ENCODE measurements at places on chromosomes 7 and 10.

- peak; percentile 14 for DNase-seq
Measured at GRCh38 chr7:23450518-23450917, 19.8 kb downstream of the IGF2BP3 start.

GRCh38 chr10:119725517-119725827 is 378 bp upstream of the INPP5F start:
- DNase-seq, result no peak

DNA sequence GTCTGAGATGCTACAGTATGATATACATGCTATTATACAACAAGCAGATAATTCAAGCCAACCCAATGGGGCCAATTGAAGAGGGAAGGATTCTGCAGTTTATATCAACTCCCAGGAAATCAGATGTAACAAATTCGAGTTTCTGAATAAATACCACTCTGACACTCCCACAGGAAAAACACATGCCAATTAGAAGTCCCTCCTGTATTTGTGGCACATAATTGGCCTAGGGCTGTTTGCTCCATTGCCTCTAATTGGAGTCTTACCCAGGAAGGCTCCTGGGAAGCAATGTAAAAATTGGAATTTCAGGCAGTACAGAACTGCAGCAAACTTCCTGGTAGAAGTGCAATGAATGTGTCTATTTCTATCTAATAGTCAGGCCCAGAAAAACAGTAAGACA is 4.7 kb downstream of the PPA1 start:
- DNase-seq, result no peak

GRCh38 chr7:144397086-144397485 is 6.4 kb downstream of the NOBOX start:
- DNase-seq, result no peak

GRCh38 chr10:21757185-21757901 is 223.3 kb downstream of the MLLT10 start:
- no peak for DNase-seq

DNA sequence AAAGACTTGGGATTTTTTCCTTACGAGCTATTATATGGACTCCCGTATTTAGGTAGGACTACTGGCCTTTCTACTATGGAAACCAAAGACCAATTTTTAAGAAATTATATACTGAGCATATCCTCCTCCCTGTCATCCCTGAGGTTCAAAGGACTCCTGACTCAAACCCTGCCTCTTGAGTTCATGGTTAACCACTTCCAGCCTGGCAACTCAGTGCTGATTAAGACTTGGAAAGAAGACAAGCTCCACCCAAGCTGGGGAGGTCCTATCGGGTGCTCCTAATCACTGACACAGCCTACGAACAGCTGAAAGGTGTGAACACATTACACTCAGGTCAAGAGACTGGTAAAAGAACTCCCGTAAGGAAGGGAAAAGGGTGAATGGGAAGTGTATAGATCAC is 66.8 kb downstream of the LYZL2 start:
- DNase-seq, result peak; percentile 51

GRCh38 chr7:4150731-4151130 is 531.4 kb upstream of the FOXK1 start:
- DNase-seq, result no peak

GRCh38 chr10:116270771-116271592 is 2.0 kb downstream of the GFRA1 start:
- no peak for DNase-seq

DNA sequence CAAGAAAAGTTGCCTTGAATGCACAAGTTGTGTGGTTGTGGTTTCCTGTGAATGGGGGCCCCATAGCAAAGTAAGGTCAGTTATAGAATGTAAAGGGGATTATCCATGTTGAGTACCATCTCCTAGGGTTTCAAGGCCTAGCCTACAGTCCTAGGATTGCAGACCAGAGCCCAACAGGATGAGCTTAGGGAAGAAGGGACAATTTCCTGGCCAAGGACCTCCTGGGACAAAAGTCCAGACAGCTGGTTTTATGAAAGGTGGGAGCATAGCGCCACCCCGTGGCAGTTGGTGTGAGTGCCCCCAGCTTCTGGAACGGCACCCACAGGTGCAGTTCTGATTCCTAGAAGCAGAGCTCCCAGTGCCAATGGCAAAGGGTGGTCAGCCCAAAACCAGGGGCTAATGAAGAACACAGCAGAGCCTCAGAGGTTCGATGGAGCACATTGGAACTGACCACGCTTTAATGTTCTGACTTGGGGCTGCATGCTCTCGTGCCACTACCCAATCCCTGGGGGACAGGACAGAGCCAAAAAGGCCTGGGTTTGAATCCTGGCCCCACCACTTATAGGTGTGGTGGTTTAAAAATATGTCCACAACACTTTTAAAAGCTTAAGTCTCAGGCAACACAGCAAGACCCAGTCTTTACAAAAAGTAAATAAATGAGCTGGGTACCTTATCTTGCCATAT is 25.8 kb upstream of the TMEM120A start:
- DNase-seq, result peak; percentile 78

- DNase-seq, result peak; percentile 41
Measured at GRCh38 chr7:100886936-100887515, 2.5 kb downstream of the UFSP1 start.

GRCh38 chr10:42543840-42544372 is 94.5 kb downstream of the ZNF33B start:
- DNase-seq, result no peak

DNA sequence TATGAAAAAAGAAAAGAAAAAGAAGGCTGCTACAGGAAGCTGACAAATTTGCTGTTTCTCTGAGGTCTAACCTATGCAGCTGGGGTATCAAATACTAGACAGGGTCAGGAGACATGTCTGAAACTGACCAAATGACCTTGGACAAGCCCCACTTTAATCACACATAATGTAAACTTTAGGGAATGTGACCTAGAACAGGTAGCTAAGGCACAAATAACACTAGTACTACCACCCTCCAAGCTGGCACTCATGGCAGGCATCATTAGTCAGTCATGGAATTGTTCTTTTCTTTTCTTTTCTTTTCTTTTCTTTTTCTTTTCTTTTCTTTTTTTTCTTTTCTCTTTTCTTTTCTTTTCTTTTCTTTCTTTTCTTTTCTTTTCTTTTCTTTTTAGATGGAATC is 250.4 kb downstream of the KCNMA1 start:
- no peak for DNase-seq

- peak; percentile 68 for DNase-seq
Measured at GRCh38 chr7:2632733-2633537, 1.1 kb downstream of the TTYH3 start.

- DNase-seq, result no peak
Measured at GRCh38 chr10:133268532-133268931, 8.1 kb downstream of the ADAM8 start.

GRCh38 chr7:159026271-159027055 is 118.2 kb downstream of the VIPR2 start:
- peak; percentile 39 for DNase-seq

- DNase-seq, result no peak
Measured at GRCh38 chr7:134435161-134435920, 23.6 kb downstream of the AKR1B1 start.

GRCh38 chr7:36752026-36752711 is 27.9 kb upstream of the AOAH start:
- no peak for DNase-seq

GRCh38 chr7:129790136-129790535 is 162.6 kb downstream of the UBE2H start:
- no peak for DNase-seq

DNA sequence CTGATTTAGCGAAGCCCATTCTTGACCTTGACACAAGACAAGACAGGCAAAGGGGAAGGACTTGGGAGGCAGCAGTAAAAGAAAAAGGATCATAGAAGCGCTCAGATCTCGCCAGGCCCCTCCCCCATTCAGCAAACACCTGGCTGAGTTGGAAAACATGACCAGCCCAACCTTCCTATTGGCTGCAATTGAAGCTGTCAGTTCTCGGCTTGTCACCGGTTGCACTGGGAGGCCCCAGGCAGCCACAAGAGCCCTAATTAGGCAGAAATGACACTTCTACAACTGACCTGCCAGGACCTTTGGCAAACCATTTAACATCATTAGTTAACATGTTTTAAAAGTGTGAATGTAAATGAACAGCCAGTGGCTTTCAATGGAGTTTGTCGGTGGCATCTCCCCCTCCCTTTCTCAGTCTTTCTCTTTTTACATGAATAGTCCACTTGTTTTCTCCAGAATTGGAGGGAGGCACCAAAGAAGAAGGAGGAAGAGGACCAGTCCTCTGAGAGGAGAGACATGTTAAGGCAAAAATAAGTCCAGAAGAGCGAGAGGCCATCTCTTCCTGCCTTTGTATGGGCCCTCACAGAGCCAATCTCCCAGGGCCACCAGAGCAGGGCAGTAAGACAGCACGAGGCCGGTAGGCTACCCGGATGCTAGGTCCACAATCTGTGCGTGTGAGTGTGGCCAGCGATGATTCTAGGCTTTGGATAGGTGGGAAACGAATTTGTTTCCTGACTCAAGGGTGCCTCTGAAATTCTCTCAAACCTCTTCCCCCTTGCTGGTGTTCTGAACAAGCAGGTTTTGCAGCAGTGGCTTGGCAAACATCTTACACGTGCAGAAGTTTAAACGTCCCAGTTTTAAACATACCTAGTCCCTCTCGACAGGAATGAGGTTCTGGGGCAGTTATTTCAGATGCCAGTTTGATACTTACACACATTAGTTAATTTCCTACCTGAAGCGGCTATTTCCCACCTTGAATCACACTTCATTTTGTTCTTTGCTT is 15.0 kb upstream of the ENO4 start:
- DNase-seq, result no peak

DNA sequence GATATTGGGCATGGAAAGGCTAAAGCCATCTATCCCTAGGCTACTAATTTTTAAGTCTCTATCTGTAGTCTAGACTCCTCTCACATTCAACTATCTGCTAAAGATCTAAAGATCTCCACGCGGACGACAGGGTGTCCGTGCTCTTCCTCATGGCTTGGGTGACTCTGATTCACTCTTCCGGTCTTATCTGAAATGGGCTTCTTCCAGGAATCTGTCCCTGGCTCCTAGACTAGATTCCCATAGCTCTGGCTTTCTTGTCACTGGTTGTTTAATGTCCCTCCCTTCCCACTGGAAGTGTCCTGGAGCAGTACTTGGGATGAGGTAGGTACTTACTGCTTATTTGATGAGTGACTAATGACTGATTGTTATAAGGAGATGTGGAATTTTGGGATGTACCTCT is 62.0 kb upstream of the PODXL start:
- no peak for DNase-seq

- no peak for DNase-seq
Measured at GRCh38 chr10:103626178-103626577, 132.7 kb downstream of the NEURL1 start.

DNA sequence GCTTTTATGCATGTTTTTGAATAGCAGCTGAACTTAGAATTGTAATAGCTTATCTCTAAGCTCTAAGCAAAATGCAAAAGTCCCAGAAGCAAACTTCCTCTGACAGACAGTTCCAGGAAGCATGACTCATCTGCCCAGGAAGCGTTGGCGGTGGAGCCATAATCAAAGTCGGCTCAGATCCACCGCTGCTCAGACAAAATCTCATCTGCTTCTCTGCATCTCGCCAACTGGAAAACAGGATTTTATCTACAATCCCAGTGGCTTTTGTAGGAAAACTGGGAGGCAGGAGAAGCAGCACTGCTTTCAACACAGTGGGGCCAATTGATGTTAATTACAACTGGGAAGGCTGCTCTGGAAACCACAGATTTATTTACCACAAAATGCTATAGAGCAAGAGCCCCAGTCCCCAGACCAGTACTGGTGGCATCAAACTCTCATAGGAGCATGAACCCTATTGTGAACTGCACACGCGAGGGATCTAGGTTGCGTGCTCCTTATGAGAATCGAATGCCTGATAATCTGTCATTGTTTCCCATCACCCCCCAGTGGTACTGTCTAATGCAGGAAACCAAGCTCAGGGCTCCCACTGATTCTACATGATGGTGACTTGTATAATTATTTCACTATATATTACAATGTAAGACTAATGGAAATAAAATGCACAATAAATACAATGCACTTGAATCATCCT is 99.9 kb downstream of the CUBN start:
- DNase-seq, result peak; percentile 88
